Spleen (tissue), 13 donors: ENCODE measurements at places on chromosomes 2 and 18. TPM values are rescaled to one million over a fixed set of nuclear protein-coding genes. Genes with fewer than 3 reads are reported as not detected.

- DNase-seq, result no peak
Measured at GRCh38 chr2:72130659-72131360, 16.9 kb downstream of the CYP26B1 start.

CNDP1 gene
- total RNA-seq, result not detected

ZNF521 gene
- total RNA-seq, result 136 TPM

DNA sequence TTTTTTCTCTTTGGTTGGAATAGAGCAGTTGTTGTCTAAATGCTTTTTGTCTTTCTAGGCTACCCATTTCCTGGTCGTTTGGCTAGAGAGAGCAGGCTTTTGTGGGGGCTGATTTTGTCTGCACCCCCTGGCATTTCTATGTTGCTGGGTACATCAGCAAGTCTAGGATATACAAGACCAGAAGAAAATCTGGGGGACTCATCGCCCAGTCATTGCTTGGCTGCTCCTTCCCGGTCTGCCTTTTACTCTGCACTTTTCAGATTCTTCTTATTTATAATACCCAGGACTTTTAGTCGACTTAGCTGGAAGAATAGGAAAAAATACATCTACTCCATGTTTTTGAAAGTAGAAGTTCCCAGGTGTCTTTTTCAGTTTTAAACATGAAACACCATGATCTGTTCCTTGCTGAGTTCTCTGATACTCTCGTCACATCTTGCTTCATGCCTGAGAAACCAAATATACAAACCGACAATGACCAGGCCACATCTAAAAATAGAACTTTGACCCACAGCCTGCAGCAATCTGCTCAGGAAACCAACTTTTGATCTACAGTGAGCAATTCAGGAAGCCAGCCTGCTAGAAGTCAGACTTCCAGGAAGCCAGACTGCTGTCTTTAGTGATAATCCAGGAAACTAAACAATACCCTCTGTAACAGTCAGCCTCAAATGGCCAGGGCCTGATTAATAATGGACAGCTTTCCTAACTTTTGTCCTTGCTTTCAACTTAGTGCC is 163.8 kb upstream of the MEX3C start:
- DNase-seq, result no peak

DNA sequence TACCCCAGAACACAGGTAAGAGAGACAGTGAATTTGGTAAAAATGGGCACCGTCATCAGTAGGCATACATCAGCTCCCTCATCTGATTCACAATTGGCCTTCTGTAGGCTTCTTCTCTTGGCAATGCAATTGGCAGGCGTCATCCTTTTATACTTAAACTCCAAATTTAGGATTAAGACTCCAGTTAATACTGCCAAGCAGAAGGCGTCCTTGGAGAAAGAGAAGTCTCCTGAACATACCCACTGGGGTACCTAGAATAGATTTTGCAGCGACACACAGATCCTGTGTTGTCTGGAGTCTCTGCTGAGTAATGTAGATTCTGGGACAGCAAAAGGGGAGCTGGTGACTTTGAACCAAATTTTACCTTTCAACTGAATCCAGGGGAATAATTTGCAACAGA is 592 bp upstream of the METAP1D start:
- DNase-seq, result no peak

DNA sequence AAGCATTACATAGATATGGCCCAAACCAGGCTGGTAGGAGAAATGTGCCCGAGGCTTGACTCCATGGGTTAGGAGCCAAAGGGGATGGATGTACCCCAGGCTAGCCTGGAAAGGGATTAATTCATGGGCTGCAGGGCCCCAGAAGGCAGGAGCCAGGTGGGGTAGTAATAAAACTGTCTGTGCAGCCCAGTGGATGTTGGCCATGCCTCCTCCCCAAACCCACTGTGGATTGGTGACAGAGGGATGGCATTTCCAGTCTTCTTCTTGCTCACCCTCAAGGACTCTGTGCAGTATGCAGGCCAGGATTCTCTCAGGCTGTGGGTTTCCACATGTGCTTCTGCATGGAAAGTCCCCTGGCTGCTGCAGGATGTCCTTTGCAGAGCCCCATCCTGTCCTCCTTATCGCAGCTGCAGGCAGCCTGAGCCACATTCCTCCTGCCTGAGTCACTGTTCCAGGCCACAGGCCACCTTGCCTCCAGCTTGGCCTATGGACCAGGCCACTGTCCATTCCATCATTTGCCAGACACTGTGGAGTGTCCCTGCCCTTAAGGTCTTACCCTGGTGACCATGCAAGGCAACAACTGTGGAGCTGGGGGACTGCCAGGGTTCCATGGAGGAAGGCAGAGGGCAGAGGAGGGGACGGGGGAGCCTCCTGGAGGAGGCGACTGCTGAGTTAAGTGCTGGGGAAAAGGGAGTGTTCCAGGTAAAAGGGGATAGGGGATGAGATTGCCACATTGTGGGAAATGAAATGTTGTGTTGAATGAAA is 38.9 kb downstream of the INO80C start:
- DNase-seq, result peak; percentile 86

DNA sequence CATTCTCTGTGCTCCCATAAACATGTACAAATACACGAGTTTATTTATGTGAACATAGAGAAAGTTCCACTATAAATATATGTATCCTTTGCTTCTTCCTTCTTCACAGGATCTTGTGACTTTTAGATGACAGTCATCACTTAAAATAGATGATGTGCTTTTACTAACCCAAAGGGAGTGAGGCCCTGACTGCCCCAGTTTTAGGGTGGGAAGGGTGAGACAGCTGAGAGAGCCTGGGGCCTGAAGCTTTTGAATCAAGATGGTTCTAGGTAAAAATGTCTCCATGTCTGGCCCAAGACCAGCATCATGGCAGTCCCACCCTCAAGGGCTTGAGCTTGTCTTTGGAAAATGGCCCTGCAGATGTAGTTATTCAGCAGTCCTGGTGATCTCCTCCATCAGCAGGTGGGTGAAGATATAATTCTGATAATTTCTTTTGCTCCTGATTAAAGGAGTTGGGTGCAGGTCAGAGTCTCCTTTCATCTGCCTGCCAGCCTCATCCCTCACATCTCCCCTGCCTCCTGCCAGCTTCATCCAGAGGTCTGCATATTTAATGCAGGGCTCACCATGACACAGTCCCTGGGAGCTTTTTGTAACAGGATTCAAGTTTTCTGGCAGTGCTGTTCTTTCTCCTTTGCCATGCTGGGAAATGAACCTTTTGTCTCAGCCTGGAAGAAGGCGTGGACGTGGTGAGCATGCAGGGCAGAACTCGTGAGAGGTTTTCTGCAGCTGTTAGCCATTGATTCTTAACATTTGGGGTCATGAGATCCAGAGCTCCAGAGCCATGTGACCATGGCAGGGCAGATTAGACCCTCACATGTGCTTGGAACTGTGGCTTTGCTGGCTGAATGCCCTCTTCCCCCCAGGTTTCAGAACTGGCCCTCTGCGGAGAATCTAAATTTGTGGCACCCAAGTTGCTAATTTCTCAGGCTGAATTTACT is 2.7 kb downstream of the HRH4 start:
- DNase-seq, result no peak

DNA sequence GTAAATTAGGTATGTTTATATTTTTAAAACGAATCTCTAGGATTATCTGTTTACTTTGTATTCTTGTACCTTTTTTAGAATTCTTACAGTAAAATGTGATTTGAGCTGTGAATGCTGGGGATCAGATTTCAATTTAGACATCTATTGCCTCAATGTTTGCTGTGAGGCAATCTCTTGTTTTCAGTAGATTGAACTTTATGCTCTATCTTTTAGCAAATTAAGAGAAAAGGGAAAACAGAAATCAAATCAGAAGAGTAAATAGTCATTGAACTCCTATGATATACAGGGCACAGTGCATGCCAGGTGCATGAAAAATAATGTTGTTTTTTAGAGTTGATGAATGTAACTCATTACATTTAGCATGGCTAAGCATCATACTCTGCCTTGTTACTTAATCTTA is 39.5 kb downstream of the ZC3H6 start:
- no peak for DNase-seq

PEX13 gene
- 27.0 TPM for total RNA-seq

DNA sequence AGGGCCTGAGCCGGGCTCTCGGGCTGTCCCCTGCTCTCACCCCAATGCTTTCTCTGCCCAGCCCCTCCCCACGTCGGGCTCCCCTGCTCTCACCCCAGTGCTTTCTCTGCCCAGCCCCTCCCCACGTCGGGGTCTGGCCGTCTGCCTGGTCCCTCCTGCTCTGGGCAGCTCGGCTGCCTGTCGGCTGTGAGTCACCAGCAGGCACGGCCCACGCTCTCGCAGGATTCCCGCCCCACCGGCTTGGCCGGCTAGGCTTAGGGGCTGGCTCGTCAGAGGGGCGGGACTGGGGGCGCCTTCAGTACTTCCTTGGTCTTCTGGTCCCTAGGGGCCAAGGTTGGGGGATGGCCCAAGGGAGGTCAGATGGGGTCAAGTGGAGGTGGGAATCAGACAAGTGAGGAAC is 3.3 kb downstream of the BOK start:
- peak; percentile 75 for DNase-seq

DNA sequence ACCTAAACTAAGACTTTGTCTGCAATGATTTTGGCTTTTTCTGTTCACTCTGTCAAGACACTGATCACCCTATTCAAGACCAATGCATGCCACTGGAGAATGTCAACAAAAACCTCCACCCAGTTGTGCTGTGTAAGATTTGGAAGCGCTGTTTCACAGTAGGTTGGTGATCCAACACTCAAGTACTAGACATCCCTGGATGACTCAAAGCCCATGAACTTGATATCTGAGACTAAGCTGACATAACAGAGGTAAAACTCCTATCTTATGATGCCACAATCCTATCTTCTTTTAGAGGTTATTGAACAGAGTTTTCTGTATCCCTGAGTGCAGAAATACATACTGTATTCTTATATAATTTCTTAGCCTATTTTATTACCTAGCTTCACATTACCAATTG is 251.3 kb upstream of the ETAA1 start:
- no peak for DNase-seq

- DNase-seq, result no peak
Measured at GRCh38 chr2:198544461-198544860, 740.1 kb downstream of the PLCL1 start.

DNA sequence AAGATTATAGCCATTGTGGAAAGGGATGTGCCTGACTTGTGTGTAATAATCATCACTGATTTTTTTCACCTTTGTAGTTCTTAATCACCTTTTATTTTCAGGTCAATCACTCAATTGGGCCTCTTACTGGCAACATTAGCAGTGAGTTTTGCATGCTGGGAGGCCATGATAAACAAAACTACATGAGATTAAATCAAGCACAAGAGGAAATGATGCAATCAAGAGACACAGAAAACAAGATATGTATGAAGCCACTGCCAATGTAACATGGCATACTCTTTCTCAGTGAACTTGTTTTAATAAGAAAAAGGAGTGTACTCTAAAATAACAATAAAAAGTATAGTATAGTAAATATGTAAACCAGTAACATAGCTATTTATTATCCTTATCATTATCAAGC is 69.9 kb upstream of the FSIP2 start:
- no peak for DNase-seq

DNA sequence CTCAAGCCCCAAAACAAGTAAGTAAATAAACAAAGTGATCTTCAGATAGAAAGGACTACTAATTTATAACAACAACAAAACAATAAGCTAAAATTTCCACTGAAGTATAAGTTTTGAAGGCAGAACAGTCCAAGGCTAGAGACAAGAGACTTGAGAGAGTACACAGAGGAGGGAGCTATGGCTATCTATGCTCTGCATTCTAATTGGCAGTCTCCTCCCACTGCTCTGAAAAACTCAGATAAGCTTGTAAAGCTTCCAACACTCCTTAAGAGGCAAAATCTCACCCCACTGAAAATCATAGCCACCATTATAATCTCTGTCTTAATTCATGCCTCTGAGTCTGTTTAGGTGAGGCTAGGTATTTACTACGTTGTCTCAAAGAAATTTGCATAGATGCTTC is 714.6 kb upstream of the LRATD1 start:
- DNase-seq, result no peak

GRCh38 chr2:217273162-217273561 is 413.3 kb upstream of the TNP1 start:
- DNase-seq, result no peak

GRCh38 chr18:48319801-48320638 is 89.2 kb downstream of the ZBTB7C start:
- no peak for DNase-seq

IL36B gene
- not detected for total RNA-seq

GRCh38 chr2:64325852-64326577 is 127.9 kb upstream of the LGALSL start:
- DNase-seq, result no peak

GRCh38 chr18:31509571-31509970 is 11.6 kb downstream of the DSG2 start:
- no peak for DNase-seq

- DNase-seq, result no peak
Measured at GRCh38 chr2:225471039-225471438, 71.5 kb downstream of the NYAP2 start.
